Gastroesophageal sphincter (tissue), 4 donors: ENCODE measurements at places on chromosomes 1 and 21. TPM values are rescaled to one million over a fixed set of nuclear protein-coding genes. Genes with fewer than 3 reads are reported as not detected.

Gene AADACL3
- total RNA-seq, result not detected

Gene IVL
- total RNA-seq, result 0.31 TPM

Gene THEM4
- total RNA-seq, result 15.4 TPM

Gene LCE1F
- not detected for total RNA-seq

Gene S100A7
- total RNA-seq, result not detected

Gene TNNI3K
- 0.32 TPM for total RNA-seq
